HCT116 (cell line): ENCODE measurements at places on chromosomes 6 and 20. TPM values are rescaled to one million over a fixed set of nuclear protein-coding genes. Genes with fewer than 3 reads are reported as not detected.

The SLC52A3 gene
- total RNA-seq, result 10.2 TPM

DNA sequence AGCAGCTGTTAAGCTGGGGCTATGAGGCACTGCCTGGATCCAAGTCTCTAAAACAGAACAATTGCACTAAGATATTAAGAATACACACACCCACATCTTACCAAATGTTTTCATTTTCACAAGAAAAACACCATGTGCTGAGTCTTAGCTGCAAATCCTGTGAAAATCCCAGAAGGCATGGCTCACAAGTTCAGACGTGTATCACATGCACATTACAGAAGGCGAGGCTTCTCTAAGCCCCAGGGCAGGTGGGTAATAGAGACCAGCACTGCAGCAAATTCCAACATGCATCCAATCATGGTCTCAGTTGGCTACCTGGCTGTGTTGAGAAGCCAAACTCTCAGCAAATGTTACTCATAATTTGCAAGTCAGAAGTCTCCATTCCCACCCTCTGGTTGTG, 16.2 kb upstream of the CST3 start:
- no peak overlapping the region for H3K4me3 ChIP-seq
- H3K27ac ChIP-seq, result no peak overlapping the region
- H3K4me1 ChIP-seq, result no peaks in the 10 kb centered on the region
- H3K27me3 ChIP-seq, result no peaks in the 10 kb centered on the region
- H3K36me3 ChIP-seq, result no peaks in the 10 kb centered on the region

DNA sequence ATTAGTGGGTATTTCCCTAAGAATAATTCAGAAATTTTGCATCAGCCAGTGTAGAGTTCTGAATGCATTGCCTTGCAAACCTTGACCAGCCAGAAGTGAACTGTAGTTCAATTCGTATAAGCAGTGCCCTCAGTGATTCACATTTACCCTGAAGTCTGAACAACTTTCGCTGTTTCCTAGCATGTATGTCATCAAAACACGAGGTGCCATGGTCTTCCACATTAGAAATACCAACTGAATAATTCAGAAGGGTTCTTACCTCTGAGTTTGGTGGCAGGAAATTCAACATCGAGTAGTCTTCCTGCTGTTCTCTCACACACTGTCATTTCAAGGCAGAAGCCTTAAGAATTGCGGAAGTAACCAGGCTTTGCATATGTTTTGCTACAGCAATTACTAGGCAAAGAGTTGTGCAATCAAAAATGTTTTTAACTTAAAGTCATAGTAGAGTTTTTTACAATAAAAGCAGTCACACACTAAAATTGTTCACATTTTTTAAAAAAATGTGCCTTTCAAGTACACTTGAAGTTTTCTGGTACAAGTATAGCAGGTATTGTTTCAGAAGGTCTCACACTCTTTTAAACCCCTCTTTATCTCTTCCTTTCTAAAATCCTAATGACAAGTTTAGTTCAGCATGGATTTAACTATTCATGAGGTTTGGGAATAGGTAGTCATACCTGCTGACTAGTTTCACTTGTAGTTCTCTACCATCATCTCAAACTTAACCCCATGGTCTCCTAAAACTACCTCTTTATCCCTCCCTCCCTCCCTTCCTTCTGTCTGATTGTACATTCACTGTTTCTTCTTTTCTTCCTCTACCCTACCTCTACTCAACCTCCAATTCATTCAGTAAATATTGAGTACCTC, 118.3 kb downstream of the STXBP5 start:
- no peaks in the 10 kb centered on the region for H3K4me1 ChIP-seq
- DNase-seq, result no peak
- H3K36me3 ChIP-seq, result no peaks in the 10 kb centered on the region
- no peak overlapping the region for H3K27ac ChIP-seq

DNA sequence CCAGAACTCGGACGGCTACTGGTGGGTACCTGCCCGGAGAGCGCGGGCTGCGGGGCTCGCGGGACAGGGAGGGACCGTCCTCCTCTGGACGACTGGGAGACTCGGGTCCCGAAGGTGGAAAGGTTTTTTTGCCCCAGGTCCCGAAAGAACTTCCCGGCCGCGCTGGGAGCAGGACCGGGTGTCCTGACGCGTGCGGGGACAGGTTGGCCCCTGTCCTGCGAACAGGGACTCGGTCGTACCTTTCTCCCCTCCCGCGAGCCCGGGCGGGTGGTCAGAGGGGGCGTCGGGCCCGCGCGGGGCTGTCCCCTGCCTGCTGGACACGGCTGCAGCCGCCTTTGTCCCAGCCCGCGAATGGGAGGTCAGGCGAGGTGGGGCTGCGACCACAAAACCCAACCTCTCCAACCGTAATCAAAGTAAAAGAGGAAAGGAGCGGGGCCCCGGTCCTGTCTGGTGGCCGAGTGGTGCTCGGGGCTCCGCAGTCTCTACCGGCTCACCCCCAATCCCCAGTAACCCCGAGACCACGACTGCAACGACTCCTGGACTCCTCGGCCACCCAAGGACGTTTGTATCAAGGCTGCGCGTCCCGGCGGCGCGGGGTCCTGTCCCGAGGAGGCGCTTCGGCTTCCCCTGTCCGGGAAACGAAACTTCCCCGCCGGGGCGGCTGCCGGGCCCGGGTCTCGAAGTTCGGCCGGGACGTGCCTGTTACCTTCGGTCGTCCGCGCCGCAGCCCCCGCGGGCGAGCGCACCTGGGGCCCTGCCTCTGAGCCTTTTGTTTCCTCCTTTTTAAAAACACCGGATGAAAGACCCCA, 798 bp downstream of the DSP start:
- peak overlapping the region; percentile 91 for H3K4me3 ChIP-seq
- H3K4me1 ChIP-seq, result peaks cover 21% of the 10 kb centered on the region
- no peak for DNase-seq
- H3K27ac ChIP-seq, result peak overlapping the region; percentile 93
- no peaks in the 10 kb centered on the region for H3K36me3 ChIP-seq

DNA sequence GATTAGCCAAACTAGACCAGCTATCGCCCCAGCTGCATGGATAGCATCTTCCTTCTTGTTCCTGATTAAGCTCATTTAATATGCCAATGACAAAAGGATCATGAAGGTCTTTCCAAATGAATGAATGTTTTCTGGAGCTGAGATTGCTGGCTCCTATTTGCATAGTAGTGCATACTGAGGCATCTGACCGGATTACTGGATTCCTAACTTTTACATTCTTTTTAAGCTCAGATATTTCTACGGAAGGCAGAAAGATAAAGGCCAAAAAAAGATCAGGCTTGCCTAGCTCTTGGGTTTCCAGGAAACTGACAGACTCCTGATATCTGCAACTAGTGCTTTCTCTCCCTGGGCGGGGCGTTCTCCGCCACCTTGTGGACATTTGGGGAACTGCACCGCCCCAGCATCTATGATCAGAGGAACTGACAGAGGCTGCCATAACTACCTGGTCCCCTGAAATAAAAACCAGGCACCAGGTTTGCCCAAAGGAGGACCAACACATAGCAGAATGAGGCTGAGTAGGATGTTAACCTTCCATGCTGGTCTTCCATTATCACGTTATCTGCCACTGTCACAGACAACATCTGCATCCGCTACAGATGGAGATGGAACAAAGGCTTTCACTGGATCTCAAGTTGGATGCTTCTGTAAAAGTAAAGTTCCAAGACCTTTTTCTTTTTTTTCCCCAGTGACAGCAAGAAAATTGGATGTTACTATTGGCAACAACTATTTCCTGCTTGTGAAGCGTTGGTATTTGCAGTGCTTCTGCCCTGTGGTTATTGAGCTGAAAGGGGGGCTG, 33.2 kb downstream of the NT5E start:
- no peaks in the 10 kb centered on the region for H3K4me1 ChIP-seq
- DNase-seq, result no peak
- H3K4me3 ChIP-seq, result no peak overlapping the region
- 0 out of 2 replicates have a peak, but pooled peaks cover 3% of the 10 kb centered on the region for H3K36me3 ChIP-seq
